ENCODE measurements at places on chromosomes 5 and 9.

DNA sequence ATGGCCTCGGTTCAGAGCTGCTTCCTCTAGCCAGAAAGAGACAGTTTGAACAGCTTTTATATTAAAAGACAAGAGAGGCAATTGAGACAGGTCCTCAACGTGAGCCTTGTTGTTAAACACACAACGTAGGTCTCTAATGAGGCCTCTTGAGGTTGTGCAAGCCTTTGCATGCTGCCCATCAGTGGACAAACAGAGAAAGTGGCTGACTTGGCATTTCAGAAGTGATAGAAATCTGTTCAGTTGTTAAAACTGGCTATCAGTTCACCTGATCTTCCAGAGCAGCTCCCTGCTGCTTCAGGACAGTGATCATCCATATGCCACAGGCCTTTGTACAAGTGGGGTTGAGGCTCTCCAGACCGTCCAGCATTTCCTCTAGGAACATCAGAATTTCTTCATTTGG, 58.8 kb downstream of the MROH2B start:
- DNase-seq: no peak

DNA sequence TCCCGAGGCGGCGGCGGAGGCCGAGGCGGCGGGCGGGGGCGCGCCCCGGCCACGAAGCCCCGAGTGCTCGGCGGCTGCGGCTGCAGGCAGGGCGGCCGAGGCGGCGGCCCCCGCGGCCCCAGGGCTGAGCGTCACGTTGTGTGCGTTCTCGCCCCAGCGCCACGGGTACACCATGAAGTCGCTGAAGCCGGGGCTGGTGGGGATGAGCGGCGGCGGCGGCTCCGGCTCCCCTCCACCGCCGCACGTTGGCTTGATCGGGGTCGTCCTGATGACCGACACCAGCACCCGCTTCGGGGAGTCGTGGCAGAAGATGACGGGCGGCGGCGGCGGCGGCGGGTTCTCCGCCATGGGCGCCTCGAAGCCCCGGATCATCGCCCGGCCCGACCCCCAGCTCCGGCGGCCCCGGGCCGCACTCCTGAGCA, 498 bp downstream of the ZNF367 start:
- DNase-seq: peak; percentile 50

DNA sequence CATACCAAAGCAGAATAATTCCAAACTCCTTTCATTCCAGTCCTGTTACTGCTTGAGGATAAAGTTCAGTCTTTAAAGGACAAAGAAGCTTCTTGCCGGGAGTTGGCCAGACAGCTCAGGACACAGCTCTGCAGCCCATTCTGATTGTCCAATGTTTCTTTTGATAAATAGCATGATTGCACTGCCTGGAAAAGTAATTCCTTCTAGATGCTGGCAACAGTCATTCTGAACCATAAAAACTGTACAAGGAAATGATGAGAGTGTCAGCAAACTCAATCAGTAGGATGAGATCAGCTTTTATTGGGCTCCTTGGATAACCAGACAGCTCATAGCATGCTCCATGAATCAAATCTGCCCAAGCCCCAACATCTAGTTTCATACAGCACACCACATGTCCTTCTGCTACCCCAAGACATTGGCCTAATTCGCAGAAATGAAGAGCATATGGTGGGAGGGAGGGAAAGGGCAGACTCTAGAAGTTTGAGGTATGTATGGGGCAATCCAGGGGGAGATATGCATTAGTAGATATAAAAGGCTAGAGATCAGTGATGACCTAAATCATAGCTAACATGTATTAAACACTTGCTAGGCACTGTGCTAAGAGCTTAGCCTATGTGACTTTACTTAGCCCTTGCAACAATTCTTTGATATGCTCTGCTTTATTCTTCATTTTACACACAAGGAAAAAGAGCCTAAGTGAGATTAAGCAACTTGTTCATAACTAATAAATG, 219.9 kb upstream of the NREP start:
- DNase-seq: no peak

- no peak for DNase-seq
Measured at GRCh38 chr5:5290674-5291334, 131.7 kb upstream of the ICE1 start.

DNA sequence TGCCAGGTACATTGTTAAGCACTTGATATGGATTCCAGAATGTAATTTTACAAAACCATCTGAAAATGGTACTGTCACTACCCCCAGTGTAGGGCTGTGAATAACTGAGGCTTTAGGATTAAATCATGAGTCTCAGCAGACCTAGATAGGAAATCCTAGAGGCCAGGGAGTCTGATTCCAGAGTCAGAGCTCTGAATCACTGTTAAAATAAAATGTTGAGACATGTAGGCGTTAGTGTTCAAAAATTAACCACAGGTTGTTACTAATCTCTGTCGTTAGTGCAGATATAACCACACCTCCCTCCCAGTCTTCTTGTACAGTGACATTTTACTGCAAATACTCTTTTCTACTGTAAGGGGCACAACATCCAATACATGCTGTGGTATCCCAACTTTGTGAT, 1828.8 kb downstream of the MAT2B start:
- no peak for DNase-seq

DNA sequence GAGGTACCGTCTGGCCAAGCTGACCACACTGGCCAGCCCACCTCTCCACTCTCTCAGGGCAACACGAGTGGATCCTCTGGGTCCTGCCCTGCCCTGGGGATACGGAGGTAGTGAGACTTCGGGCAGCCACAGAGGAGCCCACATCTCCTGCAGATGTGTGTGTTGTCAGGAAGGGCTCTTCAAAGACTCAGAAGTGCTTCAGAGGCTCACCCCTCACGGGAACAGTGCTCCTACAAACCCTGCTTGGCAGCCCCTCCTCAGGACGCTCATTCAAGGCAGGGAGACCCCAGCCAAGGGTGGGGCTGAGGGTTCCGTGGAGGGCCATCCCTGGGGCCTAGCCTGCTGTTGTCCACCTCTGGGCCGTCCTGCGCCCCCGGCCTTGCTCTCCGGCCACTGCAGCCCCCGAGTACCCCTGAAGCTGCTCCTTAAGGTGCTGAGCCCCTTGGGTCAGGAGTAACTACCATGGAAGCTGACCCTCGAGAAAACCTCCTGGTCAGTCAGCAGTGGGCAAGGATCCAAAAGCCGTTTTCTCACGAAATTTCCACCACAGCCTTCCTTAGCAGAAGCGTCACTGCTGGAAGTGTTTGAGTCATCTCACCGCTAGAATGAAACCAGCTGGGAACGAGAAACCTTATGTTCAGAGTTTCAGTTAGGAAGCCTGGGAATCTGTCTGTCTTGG, 23.2 kb upstream of the LRRC14B start:
- no peak for DNase-seq

- DNase-seq: no peak
Measured at GRCh38 chr9:93612796-93613154, 36.4 kb downstream of the PHF2 start.

Measured in D341Med (cell line).